ENCODE measurements at places on chromosomes 16 and 17.

GRCh38 chr16:8625491-8626087 is 4.1 kb downstream of the METTL22 start:
- DNase-seq: no peak

- DNase-seq: no peak
These were observed 13.3 kb downstream of the TBKBP1 start for GRCh38 chr17:47707056-47707804.

DNA sequence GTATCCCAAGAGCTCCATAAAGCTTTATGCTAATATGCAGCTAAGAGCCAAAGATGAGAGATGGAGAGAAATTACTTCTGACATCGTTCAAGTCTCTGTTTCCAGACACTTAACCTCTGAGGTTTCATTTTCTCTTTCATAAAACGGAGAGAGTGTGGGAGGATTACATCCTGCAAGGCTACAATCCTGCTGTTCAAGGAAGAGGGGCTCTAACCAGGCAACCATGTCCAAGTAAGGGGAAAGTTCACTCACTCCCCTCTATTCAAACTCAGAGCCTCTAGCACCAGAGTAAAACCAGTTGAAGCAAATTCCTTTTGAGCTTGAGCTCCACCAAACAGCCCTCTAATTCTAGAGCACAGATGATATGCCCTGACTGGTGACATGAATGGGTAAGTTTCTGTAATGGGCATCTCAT is 397.4 kb downstream of the NPIPA8 start:
- DNase-seq: no peak

DNA sequence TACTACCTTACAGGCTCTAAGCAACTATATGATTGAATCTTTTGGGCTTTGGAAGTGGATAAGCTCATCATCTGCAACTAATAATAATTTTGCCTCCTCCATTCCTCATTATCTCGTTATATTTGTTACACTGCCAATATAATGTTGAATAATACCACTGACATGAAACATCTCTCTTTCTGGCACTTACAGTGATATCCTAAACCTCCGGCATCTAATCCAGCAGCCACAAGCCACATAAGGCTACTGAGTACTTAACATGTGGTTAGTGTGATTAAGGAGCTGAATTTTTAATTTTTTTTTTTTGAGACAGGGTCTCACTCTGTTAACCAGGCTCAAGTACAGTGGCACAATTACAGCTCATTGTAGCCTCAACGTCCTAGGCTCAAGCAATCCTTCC is 9.6 kb downstream of the CDC42EP4 start:
- DNase-seq: no peak

GRCh38 chr16:83552930-83553329 is 254.8 kb upstream of the HSBP1 start:
- DNase-seq: no peak

GRCh38 chr16:66970775-66971720 is 10.0 kb downstream of the CES3 start:
- no peak for DNase-seq

DNA sequence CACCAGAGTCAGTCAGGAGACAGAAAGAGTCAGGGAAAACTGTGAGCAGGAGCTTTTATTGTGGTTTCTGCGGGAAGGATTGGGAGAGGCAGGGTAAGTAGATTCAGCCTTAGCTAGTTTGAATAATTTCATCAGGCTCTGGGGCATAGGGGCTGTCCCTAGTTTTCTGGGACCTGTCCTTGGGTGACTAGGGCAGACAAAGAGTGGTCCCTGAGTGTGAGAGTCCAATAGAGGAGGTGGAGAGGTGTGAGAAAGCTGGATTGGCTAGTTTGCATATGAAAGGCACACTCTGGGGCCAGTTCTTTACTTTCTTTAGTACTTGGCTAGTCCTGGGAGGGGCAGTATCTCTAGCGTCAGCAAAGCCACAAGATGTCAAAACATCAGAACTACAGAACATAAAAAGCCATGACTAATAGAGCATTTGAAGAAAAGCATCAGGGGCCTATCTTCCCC is 255.6 kb downstream of the HS3ST3A1 start:
- DNase-seq: peak; percentile 21

DNA sequence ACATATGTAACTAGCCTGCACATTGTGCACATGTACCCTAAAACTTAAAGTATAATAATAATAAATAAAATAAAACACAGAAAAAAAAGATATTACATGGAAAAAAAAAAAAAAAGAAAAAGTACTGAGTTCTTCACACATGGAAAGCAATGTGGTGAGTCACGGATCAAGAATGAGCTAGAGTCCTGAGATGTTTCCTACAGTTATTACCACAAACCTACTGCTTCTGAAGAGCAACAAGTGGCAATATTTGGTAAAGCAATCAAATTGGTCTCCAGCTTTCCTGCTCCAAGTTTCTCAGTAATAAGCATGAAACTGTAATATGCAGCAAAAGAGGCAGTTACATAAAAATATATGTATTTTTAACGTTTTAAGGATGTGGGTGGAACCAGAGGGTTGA is 223.3 kb upstream of the SALL1 start:
- DNase-seq: no peak

- no peak for DNase-seq
These were observed 63.3 kb upstream of the HSBP1 start for GRCh38 chr16:83744441-83744981.

DNA sequence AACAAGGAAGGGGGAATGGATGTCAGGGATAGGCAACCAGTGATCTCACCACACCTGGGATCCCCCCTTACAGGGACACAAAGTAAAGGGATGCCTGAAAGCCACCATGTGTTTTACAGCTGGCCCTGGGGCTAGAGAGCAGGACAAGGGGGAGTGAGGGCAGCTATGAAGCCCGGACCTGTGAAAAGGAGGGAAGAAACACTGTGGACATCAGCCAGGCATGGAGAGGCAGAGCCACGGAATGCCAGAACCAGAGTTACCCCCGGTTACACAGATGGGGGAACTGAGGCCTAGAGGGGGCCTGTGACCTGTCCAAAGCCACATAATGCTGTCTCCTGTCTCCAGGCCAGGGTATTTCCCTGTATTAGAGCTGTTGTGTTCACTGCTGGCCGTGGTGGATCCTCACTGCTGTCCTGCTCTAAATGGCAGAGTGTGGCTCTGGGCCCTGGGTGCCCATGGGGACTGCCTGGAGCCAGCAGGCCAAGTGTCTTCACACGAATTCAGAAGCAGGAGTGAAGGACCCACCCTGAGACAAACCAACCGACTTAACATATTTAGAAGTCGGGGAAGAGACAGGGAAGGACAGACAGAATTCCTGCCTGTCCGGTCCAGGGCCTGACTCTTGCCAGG is 29.7 kb upstream of the ITGA3 start:
- no peak for DNase-seq

DNA sequence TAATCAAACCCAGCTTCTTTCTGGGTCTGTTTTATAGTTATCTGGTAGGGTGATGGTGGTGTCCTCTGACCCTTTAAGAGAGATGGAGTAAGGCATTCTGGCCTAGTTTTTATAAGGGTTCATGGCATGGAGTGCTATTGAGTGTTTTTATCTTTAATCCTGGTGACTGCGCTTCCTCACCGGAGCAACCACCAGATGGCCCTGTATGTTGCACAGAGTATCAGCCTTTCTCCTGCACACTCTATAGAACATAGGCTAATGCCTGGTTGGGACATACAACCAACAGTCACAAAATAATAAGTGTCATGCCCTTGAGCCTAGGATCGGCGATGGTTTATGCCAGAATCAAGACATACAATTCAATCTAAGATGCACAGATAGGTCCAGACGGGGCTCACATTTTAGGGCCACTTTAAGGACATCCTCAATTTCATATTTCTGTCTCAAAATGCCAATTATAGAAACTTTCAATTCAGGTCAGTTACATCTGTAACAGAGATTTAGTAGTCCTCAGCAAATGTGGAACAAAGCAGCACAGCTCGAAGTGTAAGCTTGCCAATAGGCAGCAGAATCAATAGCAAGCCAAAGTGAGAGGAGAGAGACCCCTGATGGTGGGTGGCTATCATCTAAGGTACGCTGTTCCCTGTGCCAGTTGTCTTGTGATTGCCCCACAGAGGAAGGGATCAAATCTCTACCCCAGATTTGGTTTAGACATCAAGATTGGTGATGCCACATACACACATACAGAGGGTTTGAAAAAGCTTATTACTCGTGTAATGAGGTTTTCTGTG is 37.2 kb upstream of the HOXB9 start:
- DNase-seq: no peak

DNA sequence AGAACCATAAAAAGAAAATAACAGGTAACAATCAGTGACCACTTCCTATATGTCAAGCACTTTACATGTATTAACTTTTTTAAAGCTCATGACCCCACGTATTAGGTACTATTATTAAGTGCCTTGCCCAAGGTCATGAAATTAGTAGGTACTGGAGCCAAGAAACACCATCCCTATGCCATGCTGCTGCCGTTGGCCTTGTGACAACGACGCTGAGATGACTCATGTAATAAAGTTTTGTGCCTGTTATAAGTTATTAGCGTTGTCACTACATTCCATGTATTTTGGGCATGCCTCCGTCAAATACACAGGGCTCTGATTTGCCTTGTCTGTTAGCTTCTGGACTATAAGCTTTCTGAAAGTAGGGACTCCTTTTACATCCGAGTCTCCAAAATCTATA is 1.4 kb downstream of the BBS2 start:
- DNase-seq: no peak

- DNase-seq: no peak
These were observed 115.7 kb downstream of the MRTFB start for GRCh38 chr16:14186795-14187221.

DNA sequence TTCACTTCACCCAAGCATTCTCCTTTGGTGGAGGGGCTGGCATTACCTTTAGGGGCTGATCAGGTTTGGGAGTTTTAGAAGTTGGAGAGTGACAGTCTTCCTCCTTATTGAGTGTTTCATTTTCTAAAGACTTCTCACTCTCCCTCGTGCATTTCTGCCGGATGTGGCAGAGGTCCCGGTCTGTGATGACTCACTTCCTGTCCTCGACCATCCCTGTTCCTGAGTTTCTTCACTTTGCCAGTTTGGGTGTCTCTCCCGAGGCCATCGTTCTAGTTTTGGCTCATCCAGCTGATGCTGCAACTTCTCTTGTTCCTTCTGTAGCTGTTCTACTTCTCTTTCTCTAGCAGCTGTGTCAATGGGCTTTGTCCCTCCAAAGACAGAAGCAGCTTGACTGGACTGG is 104.3 kb downstream of the PHKB start:
- no peak for DNase-seq

DNA sequence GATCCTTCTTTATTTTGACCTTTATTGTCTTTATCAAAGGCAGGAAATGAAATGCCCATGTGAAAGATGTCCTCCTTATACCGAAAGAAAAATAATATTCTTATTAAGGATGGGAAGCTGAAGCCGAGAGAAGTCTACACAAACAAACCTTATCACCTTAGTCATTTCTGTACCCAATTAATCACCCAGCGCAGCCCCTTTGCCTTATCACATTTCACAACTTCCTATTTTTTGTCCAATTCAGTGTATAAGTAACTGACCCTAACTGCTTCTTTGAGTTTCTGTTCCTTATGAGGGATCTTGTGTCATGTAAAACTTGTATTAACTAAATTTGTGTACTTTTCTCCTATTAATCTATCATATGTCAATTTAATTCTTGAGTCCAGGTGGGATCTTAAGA is 16.4 kb upstream of the CCL23 start:
- DNase-seq: no peak

- DNase-seq: no peak
These were observed 50.6 kb downstream of the HS3ST3B1 start for GRCh38 chr17:14351493-14351892.

DNA sequence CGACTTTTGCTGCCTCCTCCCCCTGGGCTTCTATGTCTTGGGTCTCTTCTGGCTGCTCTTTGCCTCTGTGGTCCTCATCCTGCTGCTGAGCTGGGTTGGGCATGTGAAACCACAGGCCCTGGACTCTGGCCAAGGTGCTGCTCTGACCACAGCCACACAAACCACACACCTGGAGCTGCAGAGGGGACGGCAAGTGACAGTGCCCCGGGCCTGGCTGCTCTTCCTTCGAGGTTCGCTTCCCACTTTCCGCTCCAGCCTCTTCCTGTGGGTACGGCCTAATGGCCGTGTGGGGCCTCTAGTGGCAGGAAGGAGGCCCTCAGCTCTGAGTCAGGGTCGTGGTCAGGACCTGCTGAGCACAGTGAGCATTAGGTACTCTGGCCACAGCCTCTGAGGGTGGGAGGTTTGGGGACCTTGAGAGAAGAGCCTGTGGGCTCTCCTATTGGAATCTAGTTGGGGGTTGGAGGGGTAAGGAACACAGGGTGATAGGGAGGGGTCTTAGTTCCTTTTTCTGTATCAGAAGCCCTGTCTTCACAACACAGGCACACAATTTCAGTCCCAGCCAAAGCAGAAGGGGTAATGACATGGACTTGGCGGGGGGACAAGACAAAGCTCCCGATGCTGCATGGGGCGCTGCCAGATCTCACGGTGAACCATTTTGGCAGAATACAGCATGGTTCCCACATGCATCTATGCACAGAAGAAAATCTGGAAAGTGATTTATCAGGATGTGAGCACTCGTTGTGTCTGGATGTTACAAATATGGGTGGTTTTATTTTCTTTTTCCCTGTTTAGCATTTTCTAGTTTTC is 2.3 kb downstream of the GP1BA start:
- DNase-seq: no peak

- DNase-seq: no peak
These were observed 89.8 kb downstream of the KATNIP start for GRCh38 chr16:27639561-27640276.

- DNase-seq: no peak
These were observed 3.0 kb downstream of the ST6GALNAC2 start for GRCh38 chr17:76582660-76583059.

- DNase-seq: no peak
These were observed 275.4 kb downstream of the SEC14L1 start for GRCh38 chr17:77416105-77416713.

DNA sequence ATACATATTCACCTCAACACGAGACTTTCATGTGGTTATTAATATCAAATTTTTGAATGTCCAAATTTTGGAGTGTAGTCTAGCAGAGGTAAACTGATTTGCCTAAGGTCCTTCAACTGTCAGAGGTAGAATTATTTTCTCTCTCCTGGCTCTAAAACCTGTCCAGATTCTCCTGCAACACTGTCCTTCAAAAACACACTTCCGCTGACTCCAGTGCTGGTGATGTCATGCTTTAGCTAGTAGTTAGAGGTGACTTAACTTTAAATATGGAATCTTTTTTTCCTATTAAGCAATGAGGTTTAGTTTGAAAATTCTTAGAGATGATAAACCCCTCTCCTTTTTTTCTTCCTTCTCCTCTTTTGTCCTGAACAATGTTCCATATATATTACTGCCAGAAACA is 10.8 kb upstream of the CBLN1 start:
- no peak for DNase-seq

DNA sequence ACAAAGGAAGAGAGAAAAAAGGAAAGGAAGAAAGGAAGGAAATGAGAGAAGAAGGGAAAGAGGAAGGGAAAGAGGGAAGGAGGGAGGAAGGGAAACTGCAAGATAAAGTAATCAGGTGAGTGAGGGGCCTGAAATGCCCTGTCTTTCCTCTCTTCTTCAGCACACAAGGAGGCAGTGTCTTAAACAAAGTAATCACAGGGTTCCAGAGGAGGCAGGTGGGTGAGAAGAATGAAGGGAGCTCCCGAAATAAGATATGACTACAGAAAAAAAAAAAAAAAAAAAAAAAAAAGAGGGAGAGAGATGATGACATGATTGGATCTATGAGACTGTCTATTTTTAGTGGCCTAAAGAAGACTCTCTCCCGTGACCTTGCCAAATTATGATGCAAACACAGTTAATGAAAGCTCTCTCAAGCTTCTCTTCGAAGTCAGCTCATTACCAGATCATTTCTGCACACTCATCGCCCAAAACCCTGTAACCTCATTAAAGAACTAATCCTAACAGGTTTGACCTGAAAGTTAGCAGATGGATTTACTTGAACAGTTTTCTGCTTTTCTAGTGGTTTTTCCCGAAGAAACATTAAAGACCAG is 53.6 kb downstream of the CDH11 start:
- no peak for DNase-seq

Data from GOT3 (cell line).